Neural progenitor cell (in vitro differentiated cells): ENCODE measurements at places on chromosomes 1 and 21.
A peak's percentile ranks its signal among the peaks of the same experiment; 100 is the strongest.

DNA sequence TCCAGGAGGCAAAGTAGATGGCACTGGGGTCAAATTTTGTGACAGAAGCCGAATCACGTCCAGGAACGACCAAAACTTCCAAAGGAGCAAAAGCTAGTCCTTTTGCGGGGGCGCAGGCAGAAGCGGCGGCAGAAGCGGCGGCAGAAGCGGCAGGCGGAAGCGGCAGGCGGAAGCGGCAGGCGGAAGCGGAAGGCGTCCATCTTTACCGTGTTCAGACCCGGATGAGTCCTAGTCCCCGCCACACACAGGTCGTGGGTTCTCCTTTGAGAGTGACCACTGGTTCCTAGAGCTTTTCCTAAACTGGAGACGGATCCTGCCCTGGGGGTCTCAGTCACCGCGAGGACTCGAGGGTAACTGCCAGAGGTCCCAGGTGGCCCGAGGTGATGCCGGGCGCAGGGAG, 53.6 kb downstream of the POFUT2 start:
- no peak for DNase-seq

DNA sequence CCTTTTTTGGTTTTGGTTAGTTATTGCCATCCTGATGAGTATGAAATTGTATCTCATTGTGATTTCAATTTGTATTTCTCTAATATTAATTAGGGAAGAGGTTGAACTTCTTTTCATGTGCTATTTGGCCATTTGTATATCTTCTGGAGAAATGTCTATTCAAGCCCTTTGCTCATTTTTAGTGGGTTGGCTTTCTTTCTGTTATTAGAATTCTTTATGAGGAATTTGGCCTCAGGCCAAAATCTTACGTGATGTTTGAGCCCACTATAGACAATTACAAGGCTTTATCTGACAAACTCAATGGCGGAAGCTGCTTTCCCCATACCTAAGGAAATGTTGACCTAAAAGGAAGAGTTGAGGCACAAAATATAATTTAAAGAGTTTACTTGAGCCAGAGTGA, 32.9 kb downstream of the IVNS1ABP start:
- no peak for DNase-seq

- no peak for DNase-seq
These were observed 542 bp upstream of the XPR1 start for GRCh38 chr1:180631194-180631765.

DNA sequence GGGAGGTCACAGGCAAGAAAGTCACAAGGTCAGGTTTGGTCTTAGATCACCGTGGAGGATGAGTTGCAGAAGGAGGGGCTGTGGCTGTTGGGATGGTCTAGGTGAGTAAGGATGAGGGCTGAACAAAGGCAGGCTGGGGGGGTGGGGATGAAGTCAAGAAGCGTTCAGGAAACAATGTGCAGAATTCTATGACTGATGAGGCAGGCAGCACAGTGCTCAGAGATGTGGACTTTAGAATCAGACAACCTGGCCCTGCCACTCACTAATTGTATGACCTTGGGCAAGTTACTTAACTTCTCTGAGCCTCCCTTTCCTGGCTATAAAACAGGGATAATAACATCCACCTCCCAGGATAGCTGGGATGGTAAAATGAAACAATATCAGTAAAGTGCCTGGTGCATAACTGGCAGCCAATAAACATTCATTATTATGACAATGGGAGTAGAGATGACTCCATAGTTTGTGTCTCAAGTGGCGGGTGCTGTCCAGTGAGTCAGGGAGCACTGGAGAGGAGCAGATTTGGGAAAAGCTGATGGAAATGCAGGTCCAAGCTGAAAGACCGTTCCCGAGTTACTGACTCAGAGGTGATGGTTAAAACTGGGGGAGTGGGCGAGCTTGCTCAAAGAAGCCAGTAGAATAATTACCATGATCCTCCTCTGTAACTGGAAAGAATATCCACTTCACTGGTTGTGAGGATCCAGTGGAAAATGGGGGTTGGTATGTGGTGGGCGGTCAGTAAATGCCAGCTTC, 2.1 kb downstream of the TIE1 start:
- no peak for DNase-seq

- DNase-seq = no peak
These were observed 54.5 kb downstream of the TNFSF4 start for GRCh38 chr1:173152598-173152997.

GRCh38 chr21:40752125-40752524, 94.8 kb downstream of the DSCAM start:
- peak; percentile 73 for DNase-seq

DNA sequence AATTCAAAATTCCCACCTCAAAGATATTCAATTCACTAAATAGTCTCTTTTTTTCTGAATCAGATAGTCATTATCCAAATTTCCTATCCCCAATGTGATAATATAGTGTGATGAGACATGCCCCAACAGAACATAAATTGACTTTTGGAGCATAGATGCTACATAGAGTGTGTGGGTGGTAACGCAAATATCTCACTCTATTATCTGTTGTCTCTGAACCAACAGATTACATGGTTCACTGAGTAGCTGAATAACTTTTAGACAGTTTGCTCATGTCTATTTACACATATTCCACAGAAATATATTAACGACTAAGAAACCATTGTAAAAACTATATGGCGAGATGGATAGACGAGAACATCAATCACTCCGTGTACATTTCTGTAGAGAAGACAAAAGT, 209.9 kb downstream of the BARHL2 start:
- DNase-seq = no peak

- no peak for DNase-seq
These were observed 26.1 kb downstream of the CD58 start for GRCh38 chr1:116544588-116545358.

DNA sequence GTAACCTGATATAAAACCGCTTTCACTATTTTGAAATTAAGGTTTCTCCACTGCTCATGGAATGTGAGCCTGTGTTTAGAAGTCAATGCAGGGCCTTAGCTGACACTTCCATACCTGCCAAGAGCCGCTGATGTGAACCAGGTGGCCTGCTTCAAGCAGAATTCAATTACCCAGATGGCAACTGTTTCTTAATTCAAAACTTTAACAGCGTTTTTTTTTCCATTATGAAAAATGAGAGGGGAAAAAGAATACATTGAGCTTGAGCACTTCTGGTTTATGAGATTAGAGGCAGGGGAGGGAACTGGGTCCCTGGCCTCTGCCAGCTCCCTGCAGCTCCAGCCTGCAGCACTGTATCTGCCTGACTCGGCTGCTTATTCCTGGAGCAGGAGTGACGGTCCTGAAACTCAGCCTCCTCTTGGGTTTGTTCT, 7.7 kb upstream of the ATP1A1 start:
- DNase-seq = no peak

DNA sequence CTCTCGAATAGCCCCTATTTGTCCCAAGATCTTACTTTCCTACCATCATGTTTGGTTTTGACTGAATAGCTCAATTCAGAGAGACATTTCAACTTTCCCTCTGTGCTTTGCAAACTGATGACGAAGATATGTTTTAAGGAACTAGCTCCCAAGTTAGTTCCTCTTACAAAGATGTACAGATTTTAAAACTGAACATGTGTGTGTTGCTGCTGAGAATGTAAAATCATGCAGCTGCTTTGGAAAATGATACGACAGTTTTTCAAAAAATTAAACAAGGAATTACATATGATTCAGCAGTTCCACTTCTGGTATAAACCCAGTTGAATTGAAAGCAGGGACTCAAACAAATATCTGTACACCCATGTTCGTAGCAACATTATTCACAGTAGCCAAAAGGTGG, 33.6 kb downstream of the KIF26B start:
- DNase-seq = no peak
